ENCODE measurements at places on chromosomes 5 and 9. TPM values are rescaled to one million over a fixed set of nuclear protein-coding genes. Genes with fewer than 3 reads are reported as not detected.

DNA sequence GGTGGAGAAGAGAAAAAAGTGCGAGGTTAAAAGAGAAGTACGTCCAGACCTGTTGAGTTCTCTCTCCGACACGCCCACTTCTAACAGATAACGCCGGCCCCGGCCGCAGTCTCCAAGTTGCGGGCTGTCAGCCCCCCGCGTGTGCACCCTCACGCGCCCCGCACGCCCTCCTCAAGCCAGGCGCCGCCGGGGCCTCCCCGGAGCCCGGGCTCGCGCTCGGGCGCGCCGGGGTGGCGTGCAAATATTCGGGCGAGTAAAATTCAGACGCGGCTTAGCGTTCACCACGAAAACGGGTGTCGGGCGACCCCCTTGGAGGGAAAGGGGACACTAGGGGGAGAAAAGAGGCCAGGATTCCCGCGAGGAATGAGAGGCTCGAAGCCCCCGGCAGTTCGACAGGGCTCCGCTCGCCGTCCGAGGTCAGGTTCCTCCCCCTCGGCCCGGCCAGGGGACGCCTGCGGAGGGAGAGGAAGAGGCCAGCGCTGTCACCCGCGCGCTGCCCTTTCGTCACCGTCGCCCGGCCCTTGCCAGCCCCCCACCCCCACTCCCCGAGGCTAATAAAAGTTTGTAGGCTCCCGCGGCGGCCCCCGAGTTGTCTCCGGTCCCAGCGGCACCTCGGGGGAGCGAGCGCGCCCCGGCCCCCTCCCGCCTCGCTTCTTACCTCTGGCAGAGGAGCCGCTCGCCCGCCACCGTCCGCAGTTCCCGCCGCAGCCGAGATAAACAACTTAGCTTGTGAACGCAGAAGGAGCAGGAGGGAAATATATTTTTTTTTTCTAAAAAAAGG, 743 bp downstream of the NR3C1 start:
- DNase-seq: peak; percentile 66

WDR38 gene
- total RNA-seq: not detected

GRCh38 chr9:135388530-135388929, 91.1 kb upstream of the PPP1R26 start:
- DNase-seq: no peak

DNA sequence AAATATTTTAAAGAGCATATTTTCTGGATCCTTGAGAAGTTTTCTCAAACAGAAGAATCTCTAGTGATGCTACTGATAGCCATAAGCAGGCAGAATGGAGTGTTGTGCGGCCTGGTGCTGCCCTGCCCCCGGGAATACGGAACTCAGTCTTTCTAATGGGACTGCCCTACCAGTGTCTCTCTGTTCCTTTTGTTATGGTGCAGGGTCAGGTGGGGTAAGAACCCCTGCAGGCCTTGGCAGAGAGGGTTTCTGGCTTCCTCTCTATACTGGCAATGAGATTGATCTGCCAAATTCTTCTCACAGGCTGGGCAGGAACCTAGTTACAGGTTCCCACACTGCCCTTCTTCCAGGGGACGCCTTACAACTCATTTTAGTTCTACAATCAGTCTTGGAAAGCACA, 2.6 kb downstream of the IL5 start:
- DNase-seq: no peak

GRCh38 chr9:137564134-137564533, 12.5 kb downstream of the MRPL41 start:
- no peak for DNase-seq

GABRA6 gene
- not detected for total RNA-seq

GRCh38 chr9:74643303-74643923, 146.3 kb downstream of the RORB start:
- DNase-seq: no peak

DNA sequence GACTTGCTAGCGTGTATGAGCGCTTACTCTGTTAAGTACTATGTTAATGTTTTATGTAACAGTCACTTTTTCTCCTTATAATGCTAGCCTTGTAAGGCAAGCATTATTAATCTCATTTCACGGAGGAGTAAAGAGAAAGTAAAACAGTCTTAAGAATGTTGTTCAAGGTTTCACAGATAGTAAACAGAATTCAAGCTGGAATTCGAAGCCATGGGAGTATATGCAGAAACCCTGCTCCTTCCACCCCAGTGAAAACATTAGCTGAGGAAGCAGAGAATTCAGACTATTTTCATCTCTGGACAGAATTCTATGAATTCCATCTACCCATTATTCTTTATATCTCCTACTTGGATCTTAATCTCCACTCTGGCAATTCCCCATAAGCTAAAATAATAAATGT, 1028.3 kb upstream of the WWC1 start:
- no peak for DNase-seq

DNA sequence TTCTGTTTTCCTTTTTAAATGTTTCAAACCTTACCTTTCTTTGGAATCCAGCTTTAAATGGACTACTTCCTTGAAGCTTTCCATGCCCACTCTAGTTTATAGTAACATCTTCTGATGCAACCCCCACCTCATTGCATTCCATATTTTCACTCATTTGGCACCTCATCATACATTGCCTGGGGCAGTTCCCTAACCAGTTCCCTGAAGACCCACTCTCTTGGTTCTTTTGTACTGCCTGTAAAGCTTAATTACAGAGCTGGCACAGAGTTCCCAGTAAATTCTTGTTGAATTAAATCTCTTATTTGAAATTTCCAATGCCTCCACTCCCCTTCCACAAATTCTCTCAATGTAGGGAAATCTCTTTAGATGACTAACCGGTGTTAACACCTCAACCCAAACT, 257.2 kb downstream of the ARRDC3 start:
- no peak for DNase-seq

DNA sequence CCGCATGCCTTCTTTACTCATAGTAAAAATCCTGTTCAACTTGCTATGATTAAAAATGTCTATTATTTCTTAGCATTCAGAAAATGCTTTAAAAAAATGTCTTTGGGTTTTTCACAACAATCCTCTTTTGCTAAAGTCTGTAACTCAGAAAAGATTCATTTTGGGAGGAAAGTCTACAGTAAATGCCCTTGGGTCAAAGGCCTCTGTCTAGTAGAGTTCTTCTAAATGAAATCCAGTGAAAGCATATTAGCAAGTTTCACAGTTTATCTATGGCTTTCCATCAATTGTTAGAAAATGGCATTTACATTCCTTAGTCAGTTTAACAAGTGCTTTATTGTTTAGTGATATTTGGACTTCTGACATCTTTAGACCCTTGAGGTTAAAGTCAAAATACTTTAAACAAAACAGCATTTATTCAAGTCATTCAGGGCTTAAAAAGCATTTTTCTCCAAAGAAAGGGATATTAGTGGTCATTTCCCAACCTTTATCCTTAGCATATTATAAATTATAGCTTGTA, 137.1 kb upstream of the TARS1 start:
- no peak for DNase-seq

DNA sequence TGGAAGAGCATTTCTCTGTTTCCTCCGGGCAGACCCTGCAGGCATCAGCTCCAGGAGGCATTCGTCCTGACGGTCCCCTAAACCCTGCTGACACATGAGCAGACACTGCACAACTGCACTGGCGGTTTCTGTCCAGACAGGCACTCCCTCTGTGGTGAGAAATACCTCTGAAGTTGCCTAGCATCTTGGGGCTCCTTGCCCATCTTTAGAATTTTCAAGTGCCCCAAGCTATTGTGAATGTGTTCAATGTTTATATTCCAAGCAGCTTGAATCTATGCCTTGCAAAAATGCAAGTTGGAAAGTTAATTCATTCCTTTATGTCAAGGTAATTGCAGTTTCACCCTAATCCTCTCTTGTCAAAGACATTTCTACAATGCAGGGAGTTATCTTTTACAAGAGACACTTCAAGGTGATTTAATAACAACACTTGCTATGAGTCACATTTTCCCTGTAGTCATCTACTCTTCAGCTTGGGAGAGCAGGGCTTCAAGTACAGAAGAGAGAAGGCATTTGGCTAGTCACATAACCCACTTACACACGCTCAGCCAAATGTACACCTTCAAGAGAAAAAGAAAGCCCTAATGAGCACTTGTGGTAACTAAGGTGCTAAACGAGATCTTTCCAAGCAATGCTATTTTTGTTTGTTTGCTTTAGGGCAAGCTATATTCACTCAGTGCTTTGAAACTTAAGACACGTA, 302.5 kb downstream of the MLLT3 start:
- DNase-seq: no peak

DNA sequence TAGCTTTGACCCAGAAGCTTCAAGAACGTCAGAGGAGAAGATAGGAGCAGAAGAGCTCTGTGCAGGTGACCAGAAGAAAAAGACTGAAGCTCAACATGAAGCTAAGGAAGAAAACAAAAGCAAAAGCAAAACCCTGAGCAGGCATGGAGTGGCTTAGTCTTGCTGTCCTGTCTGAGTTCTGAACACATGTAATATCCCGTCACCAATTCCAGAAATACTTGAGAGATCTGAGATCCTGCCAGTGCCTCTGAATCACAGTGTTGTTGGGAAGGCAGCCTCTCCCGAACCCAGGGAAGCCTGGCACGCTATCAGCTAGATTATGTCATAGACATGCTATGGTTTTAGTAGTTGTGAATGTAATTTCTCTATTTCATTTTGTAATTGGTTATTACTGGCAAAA, 235.7 kb downstream of the ICE1 start:
- DNase-seq: no peak

PCDHGA10 gene
- total RNA-seq: 6.0 TPM

MAPK9 gene
- total RNA-seq: 28.5 TPM

- no peak for DNase-seq
Observed at GRCh38 chr5:153088538-153088937, 401.9 kb upstream of the GRIA1 start.

COL15A1 gene
- 31.5 TPM for total RNA-seq

DNA sequence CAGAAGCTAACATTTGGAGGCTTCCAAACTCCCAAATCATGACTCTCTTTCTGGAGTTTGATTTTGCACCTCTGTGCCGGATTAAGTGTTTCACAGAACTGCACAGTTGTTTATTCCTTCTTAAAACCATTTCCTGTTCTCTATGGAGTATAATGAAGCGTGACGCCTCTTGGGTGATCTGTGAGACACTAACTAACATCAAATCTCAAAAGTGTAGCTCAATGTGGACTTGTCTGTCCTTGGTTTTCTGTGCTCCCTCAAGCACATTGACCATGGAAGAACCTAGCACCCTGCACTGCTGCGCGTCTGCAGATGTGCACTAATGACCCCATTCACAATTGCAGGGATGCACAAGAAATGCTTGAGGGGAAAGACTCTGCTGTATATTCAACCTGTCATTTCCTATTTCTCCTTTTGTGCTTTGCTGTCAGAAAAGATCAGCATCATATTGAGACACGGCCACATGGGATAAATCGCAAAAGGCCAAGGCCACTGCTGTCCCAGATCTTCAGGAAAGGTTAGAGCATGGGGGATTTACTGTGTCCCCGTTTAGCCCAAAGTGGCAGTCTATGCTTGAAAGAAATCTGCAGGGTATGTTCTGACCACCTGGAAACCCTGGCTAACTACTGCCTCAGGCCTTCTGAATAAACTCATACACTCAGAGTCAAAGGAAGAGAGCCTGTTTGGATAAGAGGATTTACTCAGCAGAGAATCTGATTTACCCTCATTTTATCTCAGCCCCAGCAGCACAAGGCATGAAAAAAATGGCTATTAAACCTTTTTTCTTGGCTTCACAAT, 109.6 kb downstream of the BAAT start:
- no peak for DNase-seq

MLANA gene
- total RNA-seq: not detected

DNA sequence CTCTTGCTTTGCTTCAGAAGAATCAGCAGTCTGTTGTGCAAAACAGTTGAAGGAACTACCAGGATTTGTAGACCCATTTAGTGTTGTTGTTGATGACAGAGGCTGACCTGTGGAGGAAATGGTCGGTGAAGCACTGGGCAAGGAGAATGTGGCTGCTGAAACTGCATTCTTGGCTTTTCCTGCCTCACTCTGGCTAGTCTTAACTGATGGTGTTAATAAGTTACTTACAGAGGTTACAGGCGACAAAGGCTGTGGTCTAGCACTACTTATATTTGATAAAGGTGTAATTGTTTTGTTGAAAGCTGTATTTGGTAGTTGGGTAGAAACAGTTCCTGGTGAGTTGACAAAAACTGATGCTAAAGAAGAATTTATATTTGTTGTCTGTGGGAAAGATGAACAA, 31.5 kb downstream of the MLANA start:
- DNase-seq: no peak

DNA sequence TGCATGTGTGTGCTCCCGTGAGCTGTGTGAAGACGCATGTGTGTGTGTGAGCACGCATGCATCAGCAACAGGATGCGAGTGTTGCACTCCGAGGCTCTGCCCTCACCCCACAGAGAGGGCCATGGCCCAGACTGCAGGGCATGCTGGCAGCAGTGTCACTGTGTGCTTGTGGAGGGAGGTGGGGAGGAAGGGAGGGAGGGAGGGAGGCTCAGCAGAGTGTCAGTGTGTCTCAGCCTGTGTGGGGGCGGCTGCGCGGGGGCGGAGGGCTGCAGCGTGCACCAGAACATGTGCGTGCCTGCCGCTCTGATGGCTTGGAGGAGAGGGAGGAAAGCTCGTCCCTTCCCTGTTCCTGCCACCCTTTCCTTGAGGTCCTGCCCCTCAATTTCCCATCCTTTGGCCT, 5.3 kb downstream of the CAMK2A start:
- DNase-seq: no peak

DNA sequence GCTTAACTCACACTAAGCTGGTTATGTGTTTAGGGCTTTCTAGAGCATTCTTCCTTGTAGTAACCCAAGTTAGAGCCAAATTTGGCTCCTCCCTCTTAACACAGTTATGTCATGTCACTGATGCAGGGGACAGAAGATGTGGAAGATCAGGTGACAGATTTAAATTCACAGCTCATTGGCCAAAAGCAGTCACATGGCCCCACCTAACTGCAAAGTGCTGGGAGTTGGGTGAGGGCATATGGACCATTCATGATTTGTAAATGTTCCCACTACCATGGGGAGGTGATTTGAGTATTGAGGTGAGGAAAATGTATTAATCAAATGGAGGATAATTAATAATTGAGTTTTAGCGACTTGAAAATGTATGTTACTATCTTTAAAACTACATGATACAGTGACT, 829.4 kb downstream of the CDH12 start:
- DNase-seq: no peak

- no peak for DNase-seq
Observed at GRCh38 chr5:105968981-105969380, 1701.8 kb downstream of the EFNA5 start.

GRCh38 chr5:117041926-117042595, 467.4 kb upstream of the SEMA6A start:
- no peak for DNase-seq

GRCh38 chr5:164354139-164354751, 848.8 kb downstream of the MAT2B start:
- DNase-seq: no peak

GRCh38 chr5:82619097-82619496, 340.9 kb upstream of the RPS23 start:
- no peak for DNase-seq

DNA sequence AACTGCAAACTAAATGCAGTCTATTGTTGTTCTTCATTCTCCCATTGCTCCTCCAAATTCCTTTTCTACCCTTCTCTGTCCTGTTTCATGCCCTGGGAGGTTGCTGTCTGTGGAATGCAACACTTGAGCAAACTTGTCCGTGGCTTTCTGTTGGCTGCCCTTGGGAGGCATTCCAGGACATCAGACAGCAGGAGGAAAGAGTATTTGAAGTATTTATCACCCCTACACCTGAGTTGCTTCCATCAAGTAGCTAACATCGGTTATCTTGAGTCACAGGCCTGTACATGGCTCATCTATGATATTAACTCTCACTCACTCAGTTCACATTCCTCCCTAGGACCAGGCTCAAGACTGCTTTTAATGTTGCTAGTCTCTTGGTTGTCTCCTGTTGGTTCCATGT, 803.4 kb upstream of the CDH6 start:
- DNase-seq: no peak

Data from dermis blood vessel endothelial cell (primary cell).